ENCODE measurements at places on chromosomes 3 and 15.

DNA sequence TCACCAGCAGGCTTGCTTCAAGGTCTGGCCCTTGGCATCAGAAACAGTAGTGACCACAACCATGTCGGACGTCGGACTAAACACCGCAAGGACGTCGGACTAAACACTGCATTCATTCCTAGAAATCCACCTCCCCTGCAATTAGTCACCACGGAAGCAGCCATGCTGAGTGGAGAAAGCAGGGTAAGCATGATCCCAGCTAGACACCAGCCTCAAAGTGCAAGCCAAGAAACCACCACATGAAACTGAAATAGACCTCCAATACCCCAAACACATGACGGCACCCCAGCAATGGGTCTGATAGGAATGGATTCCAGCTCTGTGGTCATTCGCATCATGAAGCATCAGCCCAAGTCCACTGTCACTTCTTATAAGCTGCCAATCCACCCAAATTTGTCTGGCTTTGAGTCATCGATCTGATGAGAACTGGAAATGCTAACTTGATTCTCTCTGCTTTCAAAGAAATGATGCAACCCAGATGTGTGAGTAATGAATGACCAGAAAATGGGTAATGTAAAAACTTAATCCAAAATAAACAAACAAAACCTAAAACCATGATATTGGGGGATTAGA is 348.3 kb upstream of the TMCO5A start:
- peak; percentile 41 for DNase-seq

GRCh38 chr3:111568911-111569310 is 26.2 kb downstream of the ZBED2 start:
- no peak for DNase-seq

- no peak for DNase-seq
These were observed 13.4 kb upstream of the FAM81A start for GRCh38 chr15:59424616-59425015.

DNA sequence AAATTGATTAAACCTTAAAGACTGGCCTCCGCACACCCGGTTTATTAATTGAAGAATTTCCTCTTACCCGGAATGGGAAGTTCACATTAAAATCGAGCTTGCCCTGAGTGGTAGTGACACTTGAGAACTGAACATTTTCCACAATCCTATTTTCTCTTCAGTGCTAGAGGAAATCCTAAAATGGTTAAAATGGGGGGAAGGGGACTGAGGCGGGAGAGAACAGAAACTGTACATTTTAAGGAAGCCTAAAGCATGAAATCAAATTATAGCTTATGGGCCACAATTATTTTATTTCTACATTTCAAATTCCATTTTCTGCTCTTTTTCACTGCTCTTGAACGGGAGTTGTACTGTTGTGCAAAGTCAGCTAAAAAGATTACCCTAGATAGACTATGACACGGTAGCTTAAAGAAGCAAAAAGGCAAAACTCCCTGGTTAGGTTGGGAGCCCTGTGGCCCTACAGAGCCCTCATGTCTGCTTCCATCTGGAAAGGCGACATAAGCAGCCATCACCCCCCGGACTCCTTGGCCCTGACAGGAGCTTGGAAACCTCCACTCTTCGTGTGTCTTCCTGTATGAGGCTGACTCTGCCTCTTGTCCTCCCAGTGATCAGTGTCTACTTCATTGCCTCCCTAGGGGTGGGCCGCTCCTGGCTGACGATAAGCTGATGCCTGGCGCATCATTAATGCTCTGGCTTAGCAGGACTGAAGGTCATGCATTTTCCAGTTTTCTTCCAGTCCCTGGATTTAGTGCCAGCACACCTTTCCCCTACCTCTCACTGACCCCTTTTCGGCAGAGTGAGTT is 79.3 kb downstream of the EEFSEC start:
- DNase-seq, result no peak

DNA sequence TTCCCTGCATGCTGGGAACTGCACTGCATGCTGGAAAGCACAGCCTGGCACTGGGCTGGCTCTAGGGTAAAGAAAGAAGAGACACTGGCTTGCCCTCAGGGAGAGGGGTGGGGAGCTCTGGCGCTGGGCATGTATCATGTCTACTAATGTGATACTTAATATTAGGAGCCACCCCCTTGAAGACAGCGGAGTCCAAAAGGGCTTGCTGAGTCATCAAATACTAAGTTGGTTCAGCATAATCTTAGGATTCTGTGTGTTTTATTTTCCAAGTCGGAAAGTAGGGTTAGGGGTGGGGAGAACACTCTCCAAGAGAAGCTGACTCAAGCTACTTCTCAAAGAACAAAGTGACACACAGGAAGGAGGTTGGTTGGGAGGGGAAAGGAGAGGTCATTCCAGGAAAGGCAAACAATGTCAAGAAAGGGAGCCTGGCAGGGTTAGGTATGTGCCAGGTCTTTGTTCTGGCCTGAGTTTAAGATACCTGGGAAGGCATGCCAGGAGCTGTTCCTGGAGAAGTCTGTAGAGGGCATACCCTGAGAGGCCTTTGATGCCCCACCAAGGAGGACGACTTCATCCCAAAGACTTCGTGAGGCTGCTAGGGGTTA is 237.8 kb upstream of the NR2E3 start:
- no peak for DNase-seq

- peak; percentile 11 for DNase-seq
These were observed 22.0 kb downstream of the SLC7A14 start for GRCh38 chr3:170563712-170564423.

- DNase-seq, result no peak
These were observed 1.4 kb downstream of the CHL1 start for GRCh38 chr3:197828-198491.

DNA sequence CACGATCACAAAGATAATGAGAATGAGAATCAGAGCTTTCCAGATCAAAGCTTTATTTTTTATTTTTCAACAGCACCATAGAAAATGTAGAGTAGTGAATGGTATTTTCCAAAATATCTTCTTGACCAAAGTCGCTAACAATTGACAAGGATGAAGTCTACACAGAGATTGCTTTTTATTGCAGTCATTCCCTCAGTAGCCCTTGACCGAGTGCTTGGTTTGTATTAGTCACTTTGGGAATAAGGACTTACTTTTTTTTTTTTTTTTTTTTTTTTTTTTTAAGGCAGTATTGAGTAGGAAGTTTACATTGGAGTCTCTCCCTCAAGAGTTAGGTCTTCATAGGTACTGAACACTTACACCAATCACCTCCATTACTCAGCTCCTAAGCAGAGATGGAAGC is 39.8 kb downstream of the THRB start:
- no peak for DNase-seq

- no peak for DNase-seq
These were observed 76.6 kb upstream of the SNRPN start for GRCh38 chr15:24878153-24878552.

DNA sequence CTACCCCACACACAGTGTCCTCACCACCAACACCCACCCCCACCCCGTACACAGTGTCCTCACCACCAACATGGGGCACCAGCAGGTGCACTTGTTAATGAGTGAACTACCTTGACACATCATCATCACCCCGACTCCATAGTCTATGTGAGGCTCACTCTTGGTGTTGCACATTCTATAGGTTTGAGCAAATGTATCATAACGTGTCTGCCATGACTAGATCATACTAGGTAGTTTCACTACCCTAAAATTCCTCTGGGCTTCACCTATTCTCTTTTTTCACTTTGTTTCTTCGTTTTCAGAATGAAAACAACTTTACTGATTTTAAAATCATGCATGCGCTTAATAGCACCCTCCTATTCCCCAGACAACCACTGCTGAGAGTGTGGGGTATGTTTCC is 102.6 kb upstream of the SLC6A6 start:
- no peak for DNase-seq

DNA sequence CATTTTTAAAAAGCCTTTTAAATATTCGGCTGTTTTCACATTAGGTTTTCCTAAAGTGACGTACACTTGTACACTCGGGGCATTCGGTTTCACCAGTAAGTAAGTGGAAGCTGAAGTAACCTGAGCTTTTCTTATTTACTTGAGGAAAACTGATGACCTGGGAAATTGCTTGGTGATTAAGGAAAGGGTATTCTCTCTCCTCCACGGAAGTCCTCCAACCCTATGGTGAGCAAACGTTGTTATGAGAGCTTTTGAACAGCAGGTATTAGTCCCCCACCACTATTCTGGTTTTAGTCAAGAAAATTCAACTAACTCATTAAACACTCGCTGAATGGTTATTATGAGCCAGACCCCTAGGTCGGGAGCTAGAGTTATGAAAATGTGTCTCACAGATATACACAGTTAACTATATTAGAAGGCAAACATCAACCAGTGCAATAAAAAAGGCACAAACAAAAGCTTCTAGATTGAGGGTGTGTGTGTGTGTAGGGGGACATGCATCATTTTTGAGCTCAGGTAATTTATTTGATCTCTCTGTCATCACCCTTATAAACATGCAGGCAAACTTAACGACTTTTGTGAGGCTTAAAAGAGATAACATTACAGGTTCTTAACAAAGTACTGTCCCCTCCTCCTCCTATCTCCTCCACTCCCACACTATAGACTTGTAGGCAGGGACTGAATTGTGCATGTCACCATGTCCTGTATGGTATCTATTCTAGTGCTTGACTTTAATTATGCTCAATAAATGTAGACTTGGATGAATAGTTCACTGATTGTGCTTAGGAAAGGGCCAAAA is 143.3 kb upstream of the MB21D2 start:
- no peak for DNase-seq
